ENCODE measurements at places on chromosomes 11 and 22. TPM values are rescaled to one million over a fixed set of nuclear protein-coding genes. Genes with fewer than 3 reads are reported as not detected.

DNA sequence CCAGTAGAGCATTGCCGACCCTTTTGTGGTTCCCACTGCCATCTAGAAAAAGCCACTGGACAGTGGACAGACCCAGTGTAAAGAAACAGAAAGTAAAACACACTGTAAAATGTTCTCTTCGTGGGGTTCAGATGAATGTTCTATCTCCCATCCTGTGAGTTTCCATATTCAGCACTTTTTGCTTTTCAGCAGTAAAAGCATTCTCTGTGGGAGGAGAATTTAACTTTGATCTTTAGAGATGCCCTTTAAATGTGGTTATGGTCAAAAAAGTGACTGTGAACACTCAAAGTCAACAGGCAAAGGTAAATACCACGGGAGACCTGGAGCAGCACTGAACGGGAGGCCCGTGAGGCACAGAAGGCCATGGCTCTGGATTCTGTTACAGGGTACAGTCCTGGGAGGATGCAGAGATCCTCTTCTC is 53.9 kb downstream of the FLI1 start:
- H3K36me3 ChIP-seq, result peaks cover 19% of the 10 kb centered on the region
- DNase-seq, result no peak
- H3K27ac ChIP-seq, result no peak overlapping the region
- H3K4me3 ChIP-seq, result no peak overlapping the region

DNA sequence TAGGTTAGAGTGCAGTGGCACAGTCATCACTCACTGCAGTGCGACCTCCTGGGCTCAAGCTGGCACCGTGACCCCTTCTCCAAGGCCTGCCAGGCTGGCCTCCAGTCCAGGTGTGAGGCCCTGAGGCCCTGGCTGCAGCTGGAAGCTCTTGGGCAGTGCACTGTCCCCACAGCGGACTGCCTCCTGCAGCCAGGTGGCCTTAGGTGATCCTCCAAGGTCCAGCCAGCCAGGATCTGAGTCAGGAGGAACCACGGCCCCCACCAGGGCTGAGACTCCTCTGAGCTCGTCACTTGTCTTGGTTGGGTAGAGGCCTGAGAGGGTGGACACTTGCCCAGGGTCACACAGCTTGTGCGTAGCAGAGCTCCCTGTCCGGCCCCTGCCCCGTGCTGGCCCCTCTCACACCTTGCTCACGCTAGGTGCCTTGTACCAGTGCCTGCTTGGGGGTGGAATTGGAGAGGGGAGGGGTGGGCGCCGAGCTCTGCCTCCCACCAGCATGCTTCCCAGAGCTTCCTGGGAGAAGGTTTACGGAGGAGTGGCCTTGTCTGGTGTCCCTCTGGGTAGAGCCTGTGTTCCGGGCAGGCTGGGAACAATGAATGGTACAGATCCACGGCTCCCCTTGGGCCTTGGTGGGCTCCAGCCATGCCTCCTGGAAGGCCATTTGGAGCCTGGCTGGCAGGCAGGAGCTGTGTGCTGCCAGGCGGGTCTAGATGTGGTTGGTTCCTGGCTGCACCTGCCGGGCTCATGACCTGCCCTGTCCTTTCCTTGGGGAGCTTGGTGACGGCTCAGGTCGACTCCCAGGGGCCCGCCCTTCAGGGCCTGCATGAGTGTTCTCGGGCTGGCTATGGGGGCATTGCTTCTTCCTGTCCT is 20.6 kb downstream of the KCNQ1 start:
- H3K27me3 ChIP-seq, result no peaks in the 10 kb centered on the region
- no peak for DNase-seq
- no peaks in the 10 kb centered on the region for H3K4me1 ChIP-seq
- H3K4me3 ChIP-seq, result no peak overlapping the region

DNA sequence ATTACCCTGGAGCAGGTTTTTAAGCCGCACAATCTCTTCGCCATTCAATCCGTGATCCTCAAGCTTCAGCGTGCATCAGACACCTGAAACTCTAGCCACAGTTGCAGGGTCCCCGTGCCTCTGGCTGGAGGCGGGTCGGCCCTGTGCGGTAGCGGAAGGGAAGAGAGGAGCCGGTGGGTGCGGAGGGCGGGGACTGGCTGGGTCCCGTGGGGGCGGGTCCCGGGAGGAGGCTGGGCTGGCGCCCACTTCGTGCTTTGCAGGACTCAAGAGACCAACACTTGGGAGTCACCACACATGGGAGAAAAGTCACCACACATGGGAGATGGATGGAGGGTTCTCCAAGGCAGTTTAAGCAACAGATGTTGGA is 772 bp downstream of the C22orf15 start:
- peaks cover 20% of the 10 kb centered on the region for H3K4me1 ChIP-seq
- peak overlapping the region; percentile 10 for H3K4me3 ChIP-seq
- no peak overlapping the region for H3K27ac ChIP-seq
- no peaks in the 10 kb centered on the region for H3K27me3 ChIP-seq
- H3K36me3 ChIP-seq, result peaks cover 3% of the 10 kb centered on the region

DNA sequence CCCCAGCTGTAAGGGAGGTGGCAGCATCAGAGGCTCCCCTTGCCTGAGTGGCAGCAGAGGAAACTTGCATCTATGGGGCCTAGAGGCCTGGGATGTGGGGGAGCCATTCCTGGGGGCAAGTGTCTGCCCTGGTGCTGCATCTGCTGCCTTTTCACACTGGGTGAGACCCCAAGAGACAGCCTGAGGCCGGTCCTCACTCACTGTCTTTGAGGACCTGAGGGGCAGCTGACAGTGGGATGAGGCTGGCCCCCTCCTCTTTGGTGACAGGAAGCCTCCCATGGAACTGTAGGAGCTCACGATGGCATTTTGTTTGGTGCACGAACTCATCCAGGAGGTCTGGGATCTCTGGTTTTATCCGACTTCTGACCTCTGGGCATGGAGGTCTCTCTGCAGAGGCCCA is 82.2 kb upstream of the PRODH start:
- H3K4me1 ChIP-seq, result no peaks in the 10 kb centered on the region
- H3K4me3 ChIP-seq, result no peak overlapping the region
- no peak overlapping the region for H3K27ac ChIP-seq
- H3K27me3 ChIP-seq, result no peaks in the 10 kb centered on the region
- H3K36me3 ChIP-seq, result no peaks in the 10 kb centered on the region
- DNase-seq, result no peak

GRCh38 chr22:45992737-45993136 is 15.8 kb upstream of the WNT7B start:
- no peaks in the 10 kb centered on the region for H3K27me3 ChIP-seq
- no peak overlapping the region for H3K27ac ChIP-seq
- H3K4me3 ChIP-seq, result no peak overlapping the region
- no peak for DNase-seq
- peaks cover 23% of the 10 kb centered on the region for H3K4me1 ChIP-seq
- no peaks in the 10 kb centered on the region for H3K36me3 ChIP-seq

DNA sequence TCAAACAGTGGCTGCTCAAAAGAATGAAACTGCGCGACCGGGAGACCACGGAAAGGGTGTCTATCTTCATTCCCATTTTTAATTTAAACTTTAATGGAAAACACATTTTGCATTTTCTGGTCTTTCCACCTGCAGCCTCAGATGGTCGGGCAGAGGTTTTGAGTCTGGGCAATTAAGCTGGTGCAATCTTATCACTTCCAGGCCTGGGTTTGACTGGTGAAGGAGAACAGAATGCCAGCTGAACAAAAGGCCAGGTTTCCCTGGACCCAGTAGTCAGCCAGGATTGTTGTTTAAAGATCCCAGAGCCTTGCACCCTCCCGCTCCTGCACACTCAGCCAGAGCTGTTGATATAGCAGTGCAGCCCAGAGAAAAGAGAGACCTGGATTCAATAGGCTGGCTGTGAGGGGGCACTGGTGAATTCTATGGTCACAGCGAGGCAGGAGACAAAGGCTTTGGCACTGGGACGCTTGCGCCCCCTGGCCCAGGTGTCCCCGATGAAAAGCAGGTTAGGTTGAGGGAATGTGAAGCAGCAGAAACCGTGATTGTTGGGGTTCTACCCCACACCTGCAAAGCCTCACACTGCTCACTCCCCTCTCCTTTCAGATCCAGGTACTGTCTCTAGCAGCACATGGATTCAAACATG is 83.6 kb downstream of the FLI1 start:
- no peak overlapping the region for H3K27ac ChIP-seq
- peaks cover 57% of the 10 kb centered on the region for H3K36me3 ChIP-seq
- peaks cover 26% of the 10 kb centered on the region for H3K4me1 ChIP-seq
- no peaks in the 10 kb centered on the region for H3K27me3 ChIP-seq
- H3K4me3 ChIP-seq, result no peak overlapping the region

- DNase-seq, result no peak
- H3K27me3 ChIP-seq, result no peaks in the 10 kb centered on the region
- no peak overlapping the region for H3K27ac ChIP-seq
- no peak overlapping the region for H3K4me3 ChIP-seq
Measured at GRCh38 chr11:87263979-87264378, 226.2 kb downstream of the TMEM135 start.

GRCh38 chr11:27705873-27706820 is 5.9 kb upstream of the BDNF start:
- no peak overlapping the region for H3K4me3 ChIP-seq
- H3K27ac ChIP-seq, result no peak overlapping the region
- peak; percentile 6 for DNase-seq
- H3K27me3 ChIP-seq, result peaks cover 2% of the 10 kb centered on the region

DNA sequence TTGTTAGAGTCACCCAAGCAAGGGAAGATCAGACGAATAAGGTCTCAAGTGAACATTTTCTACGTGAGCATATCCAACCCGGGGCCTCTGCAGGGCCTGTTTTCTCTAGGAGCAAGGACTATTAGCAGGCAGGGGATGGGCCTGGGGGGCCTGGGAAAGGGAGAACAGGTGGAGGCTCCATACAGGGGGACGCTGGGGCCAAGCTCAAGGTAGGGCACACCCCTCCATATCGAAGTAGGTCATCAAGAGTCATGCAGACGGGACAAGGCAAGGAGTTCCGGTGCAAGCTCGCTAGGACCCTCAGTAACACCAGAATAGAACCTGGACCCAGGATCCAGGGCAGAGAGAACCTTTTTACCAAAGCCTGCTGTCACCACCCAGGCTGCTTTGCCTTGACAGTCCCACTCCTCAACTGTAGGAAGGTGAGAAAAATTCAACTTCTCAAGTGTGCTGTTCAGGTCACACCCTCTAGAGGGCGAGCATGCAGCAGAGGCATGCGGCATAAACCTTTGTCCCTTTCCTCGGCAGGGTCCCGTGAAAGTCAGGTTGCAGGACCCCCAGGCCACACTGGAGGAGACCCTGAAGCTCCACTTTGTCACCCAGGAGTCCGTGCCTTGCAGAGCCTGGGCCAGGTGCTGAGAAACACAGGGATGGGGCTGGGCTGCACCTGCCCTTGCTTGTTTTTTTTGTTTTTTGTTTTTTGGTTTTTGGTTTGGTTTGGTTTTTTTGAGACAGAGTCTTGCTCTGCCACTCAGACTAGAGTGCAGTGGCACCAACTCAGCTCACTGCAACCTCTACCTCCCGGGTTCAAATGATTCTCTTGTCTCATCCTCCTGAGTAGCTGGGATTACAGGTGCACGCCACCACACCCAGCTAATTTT is 8.6 kb upstream of the APOBEC3B start:
- no peaks in the 10 kb centered on the region for H3K36me3 ChIP-seq
- H3K4me3 ChIP-seq, result no peak overlapping the region
- no peaks in the 10 kb centered on the region for H3K27me3 ChIP-seq
- no peak overlapping the region for H3K27ac ChIP-seq
- H3K4me1 ChIP-seq, result no peaks in the 10 kb centered on the region
- peak; percentile 46 for DNase-seq

GRCh38 chr22:40637183-40638150 is 948 bp upstream of the MRTFA start:
- H3K4me3 ChIP-seq, result peak overlapping the region; percentile 65
- H3K27me3 ChIP-seq, result no peaks in the 10 kb centered on the region
- no peak for DNase-seq
- peaks cover 21% of the 10 kb centered on the region for H3K4me1 ChIP-seq
- H3K27ac ChIP-seq, result peak overlapping the region; percentile 69
- H3K36me3 ChIP-seq, result no peaks in the 10 kb centered on the region

- H3K27ac ChIP-seq, result peak overlapping the region; percentile 72
- no peak overlapping the region for H3K4me3 ChIP-seq
- no peak for DNase-seq
Measured at GRCh38 chr22:38788846-38789245, 5.1 kb downstream of the DNAL4 start.

- no peaks in the 10 kb centered on the region for H3K4me1 ChIP-seq
- H3K4me3 ChIP-seq, result no peak overlapping the region
- H3K27ac ChIP-seq, result no peak overlapping the region
Measured at GRCh38 chr22:45096256-45096907, 67.3 kb upstream of the NUP50 start.

DNA sequence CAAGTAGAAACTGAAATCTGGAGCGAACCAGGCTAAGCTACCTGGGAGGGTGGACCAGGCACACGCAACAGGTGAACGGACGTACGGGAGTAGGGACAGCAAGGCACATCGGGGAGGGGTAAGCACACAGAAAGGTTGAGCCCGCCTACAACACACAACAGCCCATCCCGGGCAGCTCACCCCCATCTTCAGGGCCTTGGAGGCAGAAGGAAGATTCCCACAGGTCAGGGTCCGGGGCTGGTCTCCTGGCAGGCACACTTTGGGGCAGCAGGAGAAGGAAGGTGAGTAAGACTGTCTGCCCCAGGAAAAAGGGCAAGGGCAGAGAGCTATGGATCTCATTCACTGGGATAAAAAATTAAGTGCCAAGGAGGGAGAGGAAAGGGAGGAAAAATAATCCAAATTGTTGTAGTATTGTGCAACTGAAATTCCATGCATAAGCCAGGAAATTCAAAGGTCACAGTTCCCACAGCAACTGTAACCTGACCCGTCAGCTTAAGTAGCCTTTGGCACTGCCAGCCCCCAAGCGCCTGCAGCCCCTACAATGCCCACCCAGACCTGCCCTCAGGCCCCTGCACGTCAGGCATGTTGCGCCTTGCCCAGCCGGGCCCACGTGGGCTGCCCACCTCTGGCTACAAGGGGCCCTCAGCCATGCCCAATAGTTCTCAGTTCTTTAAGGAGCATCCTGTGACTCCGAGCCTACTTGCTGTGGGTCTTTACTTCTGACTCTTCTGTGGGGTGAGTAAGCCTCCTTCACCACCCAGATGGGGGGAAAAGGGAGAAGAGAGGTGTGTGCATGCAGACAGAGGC is 51.8 kb downstream of the MICAL3 start:
- H3K27me3 ChIP-seq, result no peaks in the 10 kb centered on the region
- peak overlapping the region; percentile 73 for H3K27ac ChIP-seq
- H3K4me1 ChIP-seq, result peaks cover 31% of the 10 kb centered on the region
- peak; percentile 63 for DNase-seq
- no peaks in the 10 kb centered on the region for H3K36me3 ChIP-seq

DNA sequence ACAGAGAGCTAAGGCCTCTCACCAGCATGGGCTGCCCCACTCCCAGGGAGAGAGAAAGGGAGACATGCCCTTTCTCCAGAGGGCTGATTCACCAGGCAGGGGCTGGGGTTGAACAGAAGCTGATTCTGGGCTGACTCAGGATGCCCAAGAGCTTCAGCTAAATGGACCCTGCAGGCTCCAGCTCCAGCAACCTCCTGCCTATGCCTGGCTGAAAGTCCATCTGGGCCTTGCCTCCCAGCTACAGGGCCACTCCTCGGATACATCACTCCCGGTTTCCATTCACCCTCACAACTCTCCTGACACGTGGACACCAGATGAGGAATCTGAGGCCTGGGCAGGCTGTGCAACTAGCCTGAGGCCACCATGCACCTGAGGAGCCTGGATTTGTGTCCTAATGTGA is 215.5 kb downstream of the BUD13 start:
- peaks cover 21% of the 10 kb centered on the region for H3K4me1 ChIP-seq
- H3K27ac ChIP-seq, result peak overlapping the region; percentile 93
- H3K27me3 ChIP-seq, result no peaks in the 10 kb centered on the region
- DNase-seq, result no peak
- no peaks in the 10 kb centered on the region for H3K36me3 ChIP-seq

The APOC3 gene
- total RNA-seq, result not detected

The CPSF7 gene
- total RNA-seq, result 77.0 TPM

The BTG4 gene
- not detected for total RNA-seq

The SEC14L6 gene
- total RNA-seq, result 0.15 TPM

The MRGPRX3 gene
- total RNA-seq, result not detected

The ZDHHC8 gene
- total RNA-seq, result 128 TPM

The RAG2 gene
- not detected for total RNA-seq

The OR5J2 gene
- not detected for total RNA-seq

The FGF19 gene
- not detected for total RNA-seq

Measured in endothelial cell of umbilical vein (primary cell).